ENCODE measurements at places on chromosomes 11 and 22. TPM values are rescaled to one million over a fixed set of nuclear protein-coding genes. Genes with fewer than 3 reads are reported as not detected.

GRCh38 chr22:21077884-21078508 lies 32.2 kb downstream of the LRRC74B start:
- DNase-seq = peak; percentile 48

Gene BACE1
- total RNA-seq = 36.1 TPM

DNA sequence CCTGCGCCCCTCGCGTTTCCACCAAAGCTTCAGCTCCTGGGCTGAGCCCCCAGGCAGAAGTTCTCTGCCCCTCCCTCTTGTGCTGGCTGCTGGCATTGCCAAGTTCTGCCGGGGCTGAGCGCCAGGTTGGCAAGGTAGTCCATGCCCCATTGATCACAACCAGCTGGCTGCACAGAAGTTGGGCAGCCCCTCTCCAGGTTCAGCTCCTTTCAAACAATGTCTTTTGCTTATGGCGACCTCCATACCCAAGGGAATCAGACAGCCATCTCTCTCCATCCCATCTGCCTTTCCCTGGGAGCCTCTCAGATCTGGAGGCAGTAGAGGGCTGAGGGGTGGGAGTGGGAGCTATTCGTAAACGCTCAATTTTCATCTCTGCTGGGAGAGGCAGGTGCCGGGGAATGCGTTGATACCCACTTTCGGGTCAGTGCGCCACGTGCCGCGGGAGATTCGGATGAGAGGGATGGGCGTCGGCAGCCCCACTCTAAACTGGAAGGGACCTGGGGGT lies 1.5 kb downstream of the ADAMTS8 start:
- DNase-seq = no peak

Gene POU2AF3
- 2.8 TPM for total RNA-seq

Gene LRRC56
- total RNA-seq = 0.56 TPM

Gene H19
- 430 TPM for total RNA-seq

DNA sequence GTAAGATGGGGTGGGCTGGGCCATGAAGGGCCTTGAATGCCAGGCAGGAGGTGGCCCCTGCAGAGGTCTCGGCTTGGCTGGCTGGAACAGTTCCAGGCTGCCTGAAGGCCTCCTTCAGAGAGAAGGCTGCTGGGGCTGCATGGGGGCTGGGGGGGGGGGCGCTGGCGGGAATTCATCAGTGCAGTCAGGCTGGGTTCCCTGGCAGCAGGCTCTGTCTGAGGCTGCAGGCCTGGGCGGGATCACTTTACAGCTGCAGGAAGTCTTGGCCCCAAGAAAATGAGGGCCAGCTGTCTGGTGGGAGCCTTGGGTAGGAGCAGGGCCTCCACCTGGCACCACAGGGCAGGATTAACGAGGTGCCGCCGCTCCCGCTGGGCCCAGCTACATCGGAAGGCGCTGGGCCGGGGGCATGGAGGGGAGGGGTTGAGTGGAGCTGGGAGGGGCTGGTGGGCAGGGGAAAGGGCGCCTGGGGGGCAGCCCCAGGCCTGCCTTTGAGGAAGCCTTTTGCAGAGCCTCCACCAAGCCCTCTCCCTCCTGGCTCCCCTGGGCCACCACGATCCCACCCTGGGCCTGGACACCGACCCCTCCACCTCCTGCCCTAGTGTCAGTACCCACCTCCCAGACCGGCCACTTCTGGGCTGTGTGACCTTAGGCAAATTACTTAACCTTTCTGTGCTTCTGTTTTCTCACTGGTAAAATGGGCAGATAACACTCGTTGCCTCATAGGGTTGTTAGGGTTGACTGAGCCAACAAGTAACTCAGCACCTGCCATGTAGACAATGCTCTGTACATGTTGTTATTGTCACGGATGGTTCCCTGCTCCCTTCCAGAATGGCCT lies 31.0 kb upstream of the HMOX1 start:
- no peak for DNase-seq

DNA sequence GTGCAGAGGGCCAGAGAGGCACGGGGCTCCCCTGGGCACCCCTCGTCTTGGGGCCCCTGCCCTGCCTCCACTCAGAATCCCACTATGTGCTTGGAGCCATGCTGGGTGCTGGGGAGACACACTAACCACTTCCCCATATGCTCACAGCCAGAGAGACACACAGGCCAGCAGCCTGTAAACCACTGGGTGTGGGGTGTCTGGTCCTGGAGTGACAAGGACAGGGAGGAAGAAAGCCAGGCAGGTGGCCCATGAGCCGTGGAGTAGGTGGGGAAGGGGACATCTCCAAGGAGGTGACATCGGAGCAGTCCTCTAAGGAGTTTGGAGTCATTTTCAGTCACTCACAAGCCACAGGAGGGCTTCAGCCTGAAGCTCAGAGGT lies 58.9 kb downstream of the CDKN1C start:
- no peak for DNase-seq

Gene SAA1
- total RNA-seq = 209 TPM

Gene BET1L
- total RNA-seq = 39.1 TPM

GRCh38 chr11:90908074-90908473 lies 685.2 kb upstream of the CHORDC1 start:
- DNase-seq = no peak

Gene CEP126
- 9.5 TPM for total RNA-seq

Gene C11orf87
- not detected for total RNA-seq

Gene SLC22A9
- not detected for total RNA-seq

- no peak for DNase-seq
These were observed 3.3 kb upstream of the JAML start for GRCh38 chr11:118227865-118228785.

GRCh38 chr22:37162221-37163095 lies 12.7 kb upstream of the IL2RB start:
- DNase-seq = no peak

DNA sequence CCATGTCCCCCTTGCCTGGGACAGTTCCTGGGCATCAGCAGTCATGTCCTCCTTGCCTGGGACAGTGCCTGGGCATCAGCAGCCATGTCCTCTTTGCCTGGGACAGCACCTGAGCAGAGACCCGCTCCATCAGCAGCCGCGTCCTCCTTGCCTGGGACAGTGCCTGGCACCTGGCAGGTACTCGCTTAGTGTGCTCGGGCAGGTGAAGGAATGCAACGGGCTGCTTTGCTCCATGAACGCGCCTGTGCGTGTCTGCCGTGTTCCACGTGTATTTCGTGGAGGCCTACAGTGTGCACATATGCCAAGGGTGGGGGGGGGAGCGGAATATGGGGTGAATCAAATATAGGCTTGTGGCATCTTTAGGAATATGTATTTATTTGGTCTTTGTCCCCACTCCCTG lies 1490.7 kb downstream of the TBC1D22A start:
- DNase-seq = peak; percentile 17

DNA sequence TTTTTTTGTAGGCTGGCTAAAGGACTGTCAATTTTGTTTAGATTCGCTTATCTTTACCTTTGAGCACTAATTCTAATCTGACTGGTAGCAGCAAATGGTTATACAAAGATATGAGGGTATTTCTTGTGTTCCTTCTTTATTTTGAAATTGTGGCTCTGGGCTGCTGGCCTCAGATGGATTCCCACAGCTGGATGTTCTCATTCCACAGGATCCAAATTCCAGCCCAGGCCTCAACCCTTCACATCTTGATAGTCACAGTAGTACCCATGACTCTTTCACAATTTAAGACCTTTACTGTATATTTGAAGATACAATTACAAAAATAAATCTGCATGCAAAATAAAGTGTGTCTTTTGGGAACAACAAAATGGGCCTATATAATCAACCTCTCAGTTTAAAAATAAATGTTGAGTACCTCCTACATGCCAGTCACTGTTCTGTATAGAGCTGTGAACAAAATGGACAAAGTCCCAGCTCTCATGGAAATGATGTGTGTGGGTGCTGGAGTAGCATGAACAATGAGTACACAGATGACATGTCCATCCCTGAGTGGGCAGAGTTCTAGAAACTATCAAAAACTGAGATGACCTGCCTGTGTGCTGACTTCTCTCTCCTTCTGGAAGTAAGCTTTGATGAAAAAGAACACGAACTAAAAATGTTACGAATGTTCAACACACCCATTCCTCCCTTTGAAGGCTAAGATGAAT lies 51.7 kb upstream of the FBXO3 start:
- DNase-seq = no peak

DNA sequence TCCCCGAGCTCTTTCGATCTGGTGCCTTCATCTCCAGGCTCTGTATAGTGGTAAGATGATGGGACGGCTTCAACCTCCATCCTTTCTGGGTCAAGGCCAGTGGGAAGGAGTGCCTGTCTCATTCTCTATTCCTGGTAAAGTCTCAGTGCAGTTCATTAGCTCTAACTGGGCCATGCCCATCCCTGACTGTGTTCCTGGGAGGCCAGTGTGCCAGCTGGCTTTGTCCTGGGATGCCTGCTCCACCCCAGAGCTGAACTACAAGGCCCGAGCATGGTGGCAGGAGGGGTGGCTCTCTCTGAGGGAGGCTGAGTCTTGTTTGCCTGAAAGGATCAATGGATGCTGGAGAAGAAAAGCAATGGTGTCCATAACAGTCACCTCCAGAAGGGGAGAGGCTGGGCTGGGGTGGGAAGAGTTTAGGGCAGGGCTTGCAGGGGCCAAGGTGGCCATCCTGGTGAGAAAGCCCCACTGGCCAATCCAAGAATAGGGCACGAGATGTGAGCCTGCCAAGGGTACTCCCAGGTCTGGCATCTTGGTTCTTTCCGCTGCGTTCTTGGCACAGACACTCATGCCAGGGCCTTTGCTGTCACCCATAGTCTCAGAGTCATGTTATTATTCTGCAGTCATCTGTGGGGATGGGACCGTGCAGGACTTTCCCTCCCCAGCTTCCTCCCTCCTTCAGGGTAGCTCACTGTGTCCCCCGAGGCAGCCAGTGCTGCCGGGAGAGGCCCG lies 60.1 kb downstream of the PARVB start:
- DNase-seq = no peak

DNA sequence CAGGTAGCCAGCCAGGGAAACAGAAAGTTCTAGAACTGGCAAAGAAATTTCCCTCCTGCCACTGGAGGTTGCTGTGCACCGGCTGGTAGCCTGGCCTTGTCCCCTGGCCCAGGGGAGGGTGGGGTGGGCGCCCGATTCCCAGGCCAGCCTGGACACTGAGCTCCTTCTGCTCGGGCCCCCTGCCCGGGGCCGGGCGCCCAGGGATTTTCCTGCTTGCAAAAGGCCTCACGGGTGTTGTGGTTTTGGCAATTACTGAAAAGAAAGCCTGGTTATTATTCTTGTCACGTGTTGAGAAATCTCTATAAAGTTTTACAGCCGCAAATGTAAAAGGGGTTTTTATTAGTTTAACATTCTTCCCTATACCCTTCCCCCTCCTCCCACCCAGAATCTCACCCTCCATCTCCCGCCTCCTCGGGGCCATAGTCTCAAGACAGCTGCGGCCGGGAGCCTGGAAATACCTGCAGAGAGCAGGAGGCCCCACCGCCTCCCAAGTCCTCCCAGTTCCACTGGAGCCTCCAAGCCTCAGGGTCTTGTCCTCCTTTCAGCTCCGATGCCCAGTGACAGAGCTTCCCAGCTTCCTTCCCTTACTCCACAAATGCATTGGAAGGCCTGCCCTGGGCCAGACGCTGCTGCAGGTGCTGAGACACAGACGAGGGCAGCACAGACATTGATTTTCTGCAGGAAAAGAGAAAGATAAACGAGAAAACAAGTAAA lies 1515.6 kb downstream of the TBC1D22A start:
- no peak for DNase-seq

DNA sequence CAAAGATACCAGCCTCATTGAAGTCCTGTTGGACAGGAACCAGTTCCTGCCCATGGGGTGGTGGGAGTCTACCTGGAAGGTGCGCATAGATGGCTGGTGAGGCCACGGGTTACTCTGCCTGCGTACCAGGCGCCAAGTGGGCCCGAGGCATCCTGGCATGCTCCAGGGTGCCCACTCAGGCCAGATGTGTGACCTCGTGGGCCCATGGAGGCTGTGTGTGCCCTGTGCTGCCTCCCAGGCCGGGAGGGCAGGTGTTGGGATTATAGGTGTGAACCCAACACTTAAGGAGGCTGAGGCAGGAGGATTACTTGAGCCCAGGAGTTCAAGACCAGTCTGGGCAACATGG lies 23.1 kb downstream of the TANGO2 start:
- DNase-seq = no peak

DNA sequence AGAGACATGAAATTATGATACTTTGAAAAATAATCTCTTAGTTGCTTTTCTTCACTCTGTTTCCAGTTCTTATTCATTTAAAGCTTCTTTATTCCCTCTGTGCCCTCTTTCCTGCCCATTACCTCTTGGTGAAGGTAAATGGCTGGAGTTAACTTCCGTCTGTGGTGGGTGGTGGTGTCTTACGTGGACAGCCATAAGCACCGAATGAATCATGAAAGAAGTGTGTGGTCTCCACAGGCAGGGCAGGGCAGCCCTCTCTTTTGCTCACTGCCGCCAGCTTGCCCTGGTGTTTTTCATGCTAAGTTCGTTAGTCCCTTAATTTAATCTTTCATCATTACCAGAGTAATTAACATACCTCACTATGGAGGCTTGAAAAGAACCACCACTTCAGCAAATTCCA lies 98.7 kb upstream of the SORL1-AS1 start:
- DNase-seq = no peak

- DNase-seq = no peak
These were observed 34.9 kb upstream of the PCF11 start for GRCh38 chr11:83122050-83122449.

- DNase-seq = no peak
These were observed 21.0 kb downstream of the PHLDB1 start for GRCh38 chr11:118628432-118628831.

DNA sequence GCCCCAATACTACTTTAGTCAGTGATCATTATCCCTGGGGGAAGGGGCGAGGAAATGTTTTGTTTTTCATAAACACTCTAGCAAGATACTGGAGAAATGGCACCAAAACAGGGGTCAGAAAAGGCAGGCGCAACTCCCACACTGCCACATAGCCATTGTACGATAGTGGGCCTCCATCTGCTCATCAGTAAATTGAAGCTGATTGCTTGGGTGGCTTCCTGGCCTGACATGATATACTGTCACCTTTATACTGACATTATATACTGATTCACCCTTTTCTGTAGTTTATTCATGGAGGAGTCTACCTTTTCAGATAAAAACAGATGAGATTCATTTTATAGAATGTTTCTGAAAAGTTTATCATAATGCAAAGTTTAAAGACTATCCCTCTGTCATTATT lies 51.6 kb upstream of the CCDC34 start:
- no peak for DNase-seq

DNA sequence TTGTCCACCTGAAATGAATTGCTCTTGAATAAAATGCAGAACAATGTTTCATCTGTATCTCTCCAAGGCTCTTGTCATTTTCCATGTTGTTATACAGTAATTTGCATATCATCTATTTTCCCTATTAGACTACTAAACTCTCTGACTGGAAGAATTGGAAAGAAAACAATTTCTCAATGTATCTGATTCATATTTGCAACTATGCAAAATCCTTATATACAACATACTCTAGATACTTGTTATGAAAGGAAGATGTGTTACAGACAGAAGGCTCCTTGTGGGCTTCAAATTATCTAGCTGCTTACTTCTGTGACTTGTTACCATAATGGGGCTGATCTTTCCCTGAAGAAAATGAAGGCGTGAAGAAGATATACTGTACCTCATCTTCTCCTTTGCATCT lies 9.6 kb upstream of the SERGEF start:
- no peak for DNase-seq
